NCI-H510A (cell line): ENCODE measurements at places on chromosomes 5 and 9.

GRCh38 chr5:162684145-162684544 lies 616.6 kb downstream of the GABRG2 start:
- no peak for DNase-seq

- DNase-seq = no peak
Measured at GRCh38 chr5:125180231-125180829, 433.9 kb upstream of the ZNF608 start.

- DNase-seq = no peak
Measured at GRCh38 chr5:44646016-44646415, 162.7 kb upstream of the MRPS30 start.

DNA sequence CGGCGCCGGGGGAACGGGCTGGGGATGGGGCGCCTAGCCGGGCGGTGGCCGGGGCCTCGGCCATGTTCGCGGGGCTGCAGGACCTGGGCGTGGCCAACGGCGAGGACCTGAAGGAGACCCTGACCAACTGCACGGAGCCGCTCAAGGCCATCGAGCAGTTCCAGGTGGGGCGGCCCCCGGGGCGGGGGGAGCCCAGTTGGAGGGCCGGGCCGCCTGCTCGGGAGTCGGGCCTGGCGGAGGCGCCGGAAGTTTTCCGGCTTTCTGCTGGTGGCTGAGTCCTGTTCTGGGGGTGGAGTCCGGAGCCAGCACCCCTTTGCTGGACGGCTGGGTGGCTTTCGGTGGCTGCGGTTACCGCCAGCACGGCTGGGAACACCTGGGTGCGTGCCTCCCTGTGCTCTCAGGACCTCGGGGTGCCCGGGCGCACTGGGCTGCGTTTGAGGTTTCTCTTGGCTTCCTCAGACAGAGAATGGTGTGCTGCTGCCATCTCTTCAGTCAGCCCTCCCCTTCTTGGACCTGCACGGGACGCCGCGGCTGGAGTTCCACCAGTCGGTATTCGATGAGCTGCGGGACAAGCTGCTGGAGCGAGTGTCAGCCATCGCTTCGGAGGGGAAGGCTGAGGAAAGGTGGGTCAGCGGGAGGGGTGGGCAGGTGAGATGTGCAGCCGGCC lies 454 bp downstream of the NELFB start:
- peak; percentile 65 for DNase-seq

DNA sequence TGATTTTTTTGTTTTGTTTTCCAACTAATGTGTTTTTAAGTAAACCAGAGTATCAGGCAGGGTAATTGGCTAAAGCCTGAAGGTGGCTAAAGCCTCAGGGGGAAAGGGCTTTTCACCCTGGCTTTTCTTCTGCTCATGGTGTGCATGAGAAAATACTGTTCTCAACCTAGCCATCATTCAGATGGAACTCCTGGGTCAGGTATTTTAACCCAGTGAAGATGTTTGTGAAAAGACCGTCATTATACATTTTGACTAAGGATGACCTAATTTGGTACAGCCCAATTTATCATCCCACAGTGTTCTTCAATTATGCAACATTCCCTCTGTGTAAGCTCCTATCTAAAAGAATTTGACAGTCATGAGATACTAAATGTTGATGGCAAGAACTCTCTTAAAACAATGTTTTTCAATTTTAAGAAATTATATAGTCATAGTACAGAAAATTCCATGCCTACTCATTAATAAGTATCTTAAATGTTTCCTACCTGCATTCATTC lies 209.5 kb upstream of the TARS1 start:
- no peak for DNase-seq

- DNase-seq = no peak
Measured at GRCh38 chr5:56269216-56269927, 36.2 kb upstream of the ANKRD55 start.

GRCh38 chr5:89733772-89734171 lies 675.8 kb downstream of the CETN3 start:
- no peak for DNase-seq

DNA sequence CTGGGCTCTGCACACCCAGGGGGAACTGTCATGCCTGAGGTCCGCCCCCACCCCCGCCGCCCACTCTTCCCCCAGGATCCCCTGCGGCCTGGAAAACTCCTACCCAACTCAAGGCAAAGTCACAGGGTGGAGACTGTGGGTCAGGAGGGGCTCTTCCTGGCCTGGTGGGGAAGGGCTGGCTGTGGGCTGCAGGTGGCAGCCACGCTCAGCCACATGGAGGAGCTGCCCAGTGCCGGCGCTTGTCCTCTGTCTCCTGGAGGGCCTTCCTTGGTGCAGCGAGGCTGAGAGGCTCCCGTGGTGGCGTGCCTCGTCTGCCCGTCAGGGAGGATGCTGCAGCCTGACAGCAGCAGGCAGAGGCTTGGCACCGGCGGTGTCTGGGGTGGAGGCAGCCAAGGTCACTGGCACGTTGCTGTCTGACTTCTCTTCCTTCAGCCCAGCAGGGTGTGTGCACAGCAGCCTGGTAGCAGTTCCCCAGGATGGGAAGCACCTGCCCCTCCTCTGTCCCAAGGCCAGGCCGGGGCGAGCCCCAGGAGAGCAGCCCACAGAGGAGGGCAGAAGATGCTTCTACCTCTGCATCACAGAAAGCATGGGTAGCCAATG lies 78.1 kb downstream of the ADAMTS2 start:
- DNase-seq = no peak

- no peak for DNase-seq
Measured at GRCh38 chr9:96398582-96399324, 15.2 kb upstream of the SLC35D2 start.

DNA sequence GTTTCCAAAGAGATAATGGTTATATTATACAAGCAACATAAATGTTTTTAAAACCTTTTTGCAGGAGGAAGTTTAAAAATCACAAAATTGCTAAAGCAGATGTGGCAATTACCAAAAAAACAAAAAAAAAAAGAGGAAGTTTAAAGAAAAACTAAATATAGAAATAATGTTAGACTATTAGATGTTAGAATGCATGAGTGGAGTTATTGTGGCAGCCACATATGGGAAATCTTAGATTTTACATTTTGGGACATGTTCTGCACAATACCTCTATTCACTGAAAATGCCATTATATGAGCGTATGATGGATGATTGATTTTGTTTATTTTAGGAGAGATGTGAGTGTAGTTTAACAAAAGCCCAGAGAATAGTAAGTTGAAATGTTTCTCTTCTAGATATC lies 31.2 kb upstream of the DTWD2 start:
- DNase-seq = no peak
